ENCODE measurements at places on chromosomes 7 and 10.

- DNase-seq = no peak
These were observed 41.8 kb upstream of the SEMA3A start for GRCh38 chr7:84236398-84236797.

GRCh38 chr7:128113839-128114238 is 82.6 kb upstream of the LRRC4 start:
- no peak for DNase-seq

DNA sequence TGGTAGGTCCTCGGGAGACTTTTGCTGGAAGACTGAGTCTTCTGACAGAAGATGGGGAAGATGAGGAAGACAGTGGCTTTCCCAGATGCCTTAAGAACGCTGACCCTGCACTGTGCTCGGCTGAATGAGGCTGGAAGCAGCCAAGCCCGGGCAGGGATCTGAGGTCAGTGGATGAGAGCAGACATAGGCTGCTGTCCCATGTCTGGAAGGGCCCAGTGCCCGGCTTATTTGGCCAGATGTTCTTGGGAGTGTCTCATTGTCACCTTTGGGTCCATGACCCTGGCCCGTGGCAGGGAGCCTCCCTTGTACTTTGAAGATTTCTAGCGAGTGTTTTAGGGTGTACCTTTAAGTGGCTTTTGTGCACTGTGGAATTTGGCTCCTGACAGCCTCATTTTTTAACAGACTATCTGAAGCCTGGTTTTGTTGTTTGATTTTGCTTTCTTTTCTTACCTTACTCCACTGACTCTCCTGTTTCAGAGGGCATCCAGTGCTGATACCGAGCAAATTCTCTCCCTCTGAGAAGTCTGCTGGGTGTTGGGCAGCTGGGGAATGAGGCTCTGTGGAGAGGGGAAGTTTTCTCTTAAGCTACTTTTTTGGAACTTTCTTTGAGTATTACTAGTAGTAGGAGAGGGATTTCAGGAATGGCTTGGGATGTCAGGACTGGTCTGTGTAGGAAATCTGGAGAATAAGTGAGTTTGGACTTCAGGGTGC is 61.4 kb downstream of the CREB5 start:
- DNase-seq = no peak

- DNase-seq = no peak
These were observed 1.3 kb downstream of the COL1A2 start for GRCh38 chr7:94396037-94396431.

- DNase-seq = no peak
These were observed 108.7 kb downstream of the LRRN3 start for GRCh38 chr7:111199643-111200042.

GRCh38 chr10:35913628-35914027 is 271.5 kb upstream of the FZD8 start:
- no peak for DNase-seq

GRCh38 chr10:71729161-71729636 is 9.6 kb upstream of the C10orf105 start:
- no peak for DNase-seq

- DNase-seq = no peak
These were observed 154.8 kb upstream of the PRSS58 start for GRCh38 chr7:142412551-142413193.

- no peak for DNase-seq
These were observed 47.3 kb downstream of the NKX6-2 start for GRCh38 chr10:132738454-132739224.

GRCh38 chr7:139106959-139107358 is 2.6 kb downstream of the ZC3HAV1 start:
- no peak for DNase-seq

DNA sequence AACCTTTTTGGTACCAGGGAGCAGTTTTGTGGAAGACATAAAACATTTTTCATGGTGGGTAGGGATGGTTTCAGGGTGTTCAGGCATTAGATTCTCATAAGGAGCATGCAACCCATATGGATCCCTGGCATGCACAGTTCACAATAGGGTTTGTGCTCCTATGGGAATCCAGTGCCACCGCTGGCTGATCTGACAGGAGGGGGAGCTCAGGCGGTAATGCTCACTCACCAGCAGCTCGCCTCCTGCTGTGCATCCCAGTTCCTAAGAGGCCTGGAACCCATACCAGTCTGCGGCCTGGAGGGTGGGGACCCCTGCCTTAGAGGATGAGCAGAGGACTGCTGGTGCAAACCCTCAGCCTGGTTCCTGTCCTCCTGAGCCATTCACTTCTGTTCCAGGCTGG is 561.7 kb downstream of the SDK1 start:
- DNase-seq = no peak

DNA sequence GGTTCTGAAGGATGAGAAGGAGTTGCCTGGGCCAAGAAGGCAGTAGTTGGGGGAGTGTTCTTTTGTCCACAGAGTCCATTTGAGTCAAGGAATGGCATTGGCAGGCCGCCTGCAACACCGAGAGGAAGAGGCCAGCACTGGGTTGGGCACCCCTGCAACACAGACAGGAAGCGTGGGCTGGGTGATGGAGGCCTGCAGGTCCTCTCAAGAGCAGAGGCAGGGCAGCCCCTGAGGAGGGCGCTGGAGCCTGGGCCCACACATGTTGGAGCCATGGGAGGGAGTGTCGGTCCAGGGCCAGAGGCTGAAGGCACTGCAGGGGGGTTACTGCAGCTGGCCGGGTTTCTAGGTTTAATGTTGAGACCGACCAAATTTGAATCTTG is 137.3 kb downstream of the PTPN20 start:
- no peak for DNase-seq

DNA sequence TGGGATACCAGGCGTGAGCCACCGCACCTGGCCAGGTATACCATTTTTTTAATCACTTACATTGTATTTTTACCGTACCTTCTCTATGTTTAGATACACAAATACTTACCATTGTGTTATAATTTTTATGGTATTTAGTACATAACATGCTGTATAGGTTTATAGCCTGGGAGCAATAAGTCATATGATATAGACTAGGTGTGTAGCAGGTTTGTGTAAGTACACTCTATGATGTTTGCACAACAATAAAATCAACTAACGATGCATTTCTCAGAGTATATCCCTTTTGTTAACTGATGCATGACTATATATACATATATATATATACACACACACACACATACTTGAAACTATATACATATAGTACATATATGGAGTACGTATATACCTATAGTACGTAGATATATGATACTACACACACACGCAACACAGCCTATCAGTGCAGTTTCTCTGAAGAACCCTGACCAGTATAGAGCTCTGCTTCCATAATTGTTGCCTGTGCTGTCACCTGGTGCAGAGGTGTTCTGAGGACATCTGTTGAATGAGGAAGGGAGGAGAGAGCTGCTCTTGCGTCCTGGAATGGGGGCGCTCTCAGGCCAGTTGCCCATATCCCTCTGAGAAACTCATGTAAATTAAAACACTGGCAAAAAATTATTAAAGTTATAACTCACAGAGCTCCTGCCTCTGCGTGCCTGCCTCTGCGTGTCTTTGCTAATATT is 315.3 kb downstream of the FGFR2 start:
- no peak for DNase-seq

DNA sequence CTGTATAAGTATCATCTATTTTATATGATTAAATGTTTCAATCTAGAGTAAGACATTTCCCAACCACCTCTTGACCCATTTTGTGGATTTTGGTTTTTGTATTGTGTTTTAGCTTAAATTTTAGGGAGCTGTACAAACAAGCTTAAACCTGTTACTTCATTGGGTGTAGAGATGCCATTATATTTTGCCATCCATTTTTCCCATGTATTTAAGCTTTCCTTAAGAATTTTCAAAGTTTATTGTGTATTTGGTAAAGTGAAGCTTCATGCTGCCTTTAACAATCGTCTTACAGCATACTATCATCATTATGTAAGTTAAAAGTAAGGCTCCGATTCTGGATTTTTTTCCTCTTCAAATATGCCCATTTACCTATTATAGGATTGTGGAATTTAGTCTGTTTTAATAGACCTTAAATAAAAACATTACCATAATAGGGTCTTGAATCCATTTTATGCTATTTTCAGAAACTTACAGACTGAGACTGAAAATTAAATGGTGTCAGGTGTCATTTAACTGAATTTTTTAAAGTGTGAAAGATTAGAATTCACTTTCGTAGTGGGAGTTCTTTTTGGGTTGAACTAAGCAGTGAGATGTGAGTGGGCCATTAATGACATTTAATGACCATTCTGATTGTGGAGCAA is 2.2 kb downstream of the KMT2E start:
- no peak for DNase-seq

DNA sequence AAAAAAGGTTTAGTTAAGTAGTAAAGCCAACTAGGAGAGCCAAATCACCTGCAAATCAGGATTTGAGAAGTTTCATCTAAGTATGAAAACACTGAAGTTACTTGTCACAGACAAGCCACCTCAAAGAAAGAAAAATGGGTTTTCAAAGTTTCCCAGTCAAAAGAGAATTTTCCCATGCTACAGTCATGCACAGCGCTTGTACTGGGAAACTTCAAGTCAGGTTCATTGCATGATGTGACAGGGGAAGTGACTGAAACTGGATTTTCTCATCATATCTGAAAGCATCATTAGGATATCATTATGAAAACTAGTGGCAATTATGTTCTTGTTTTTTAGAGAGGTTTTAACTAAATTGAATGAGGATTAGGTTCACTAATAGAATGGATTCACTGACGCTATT is 167.0 kb downstream of the SGMS1 start:
- no peak for DNase-seq

- no peak for DNase-seq
These were observed 31.9 kb downstream of the DPCD start for GRCh38 chr10:101619983-101620382.

DNA sequence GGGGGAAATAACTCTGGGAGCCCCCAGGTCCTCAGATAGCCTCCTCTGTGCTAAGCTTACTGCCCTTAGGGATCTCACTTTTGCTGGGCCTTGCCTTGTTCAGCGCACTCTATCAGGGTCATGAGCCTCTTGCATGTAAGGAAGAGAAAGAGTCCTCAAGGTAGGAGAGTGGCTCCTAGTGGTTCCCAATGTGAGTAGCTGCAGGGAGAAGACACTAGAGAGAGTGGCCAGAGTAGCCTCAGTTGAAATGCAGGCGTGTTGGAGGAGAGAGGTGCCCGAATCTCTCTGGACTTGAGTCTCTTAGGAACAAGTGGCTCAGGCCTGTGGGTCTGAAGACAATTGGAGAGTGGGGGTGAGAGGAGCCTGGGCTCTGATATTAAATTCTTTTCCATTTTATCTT is 94.3 kb upstream of the SORCS3 start:
- DNase-seq = peak; percentile 90

GRCh38 chr10:48449501-48450232 is 143.2 kb downstream of the MAPK8 start:
- DNase-seq = peak; percentile 85

GRCh38 chr7:158310924-158311666 is 276.5 kb downstream of the PTPRN2 start:
- DNase-seq = peak; percentile 70

DNA sequence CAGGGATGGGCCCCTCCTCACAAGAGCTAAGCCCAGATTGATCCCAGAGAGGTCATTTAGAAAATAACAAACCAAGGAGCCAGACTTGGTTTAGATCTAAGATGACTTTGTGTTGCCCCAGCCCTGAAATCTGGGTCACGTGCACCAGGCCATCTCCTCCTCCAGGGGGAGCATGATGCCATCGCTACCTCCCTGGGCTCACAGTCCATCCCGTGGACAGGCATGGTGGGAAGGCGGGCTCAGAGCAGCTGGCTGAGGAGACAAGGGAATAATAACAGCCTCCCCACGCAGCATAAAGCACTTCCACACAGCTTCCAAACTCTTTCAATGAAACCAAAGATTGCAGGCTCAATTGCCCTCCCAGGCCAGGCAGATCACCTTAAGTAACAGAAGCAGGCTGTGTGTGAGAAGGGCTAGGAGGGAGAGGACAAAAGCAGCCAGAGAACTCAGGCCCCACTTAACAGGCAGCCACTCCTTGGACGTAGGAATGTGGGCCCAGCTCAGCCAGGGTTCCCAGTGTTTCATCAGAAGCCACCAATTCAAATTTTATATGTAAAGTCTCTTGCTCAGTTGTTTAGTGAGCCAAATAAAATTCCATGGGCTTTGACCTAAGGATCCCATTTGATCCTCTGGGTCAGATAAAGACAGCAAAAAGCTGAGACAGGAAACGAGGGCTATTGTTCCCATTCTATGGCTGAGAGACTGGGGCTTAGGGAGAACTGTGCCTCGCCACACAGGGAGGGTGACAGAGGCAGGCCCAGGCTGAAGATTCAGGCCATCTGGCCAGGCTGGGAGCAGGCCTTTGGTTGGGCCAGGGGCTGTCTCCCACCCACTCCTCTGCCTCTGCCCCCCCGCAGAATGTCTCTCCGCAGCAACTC is 100.2 kb downstream of the COL13A1 start:
- no peak for DNase-seq

- no peak for DNase-seq
These were observed 243.6 kb downstream of the PRPF18 start for GRCh38 chr10:13830385-13830784.

GRCh38 chr7:27128776-27129728 is 1.5 kb downstream of the HOXA4 start:
- DNase-seq = no peak

DNA sequence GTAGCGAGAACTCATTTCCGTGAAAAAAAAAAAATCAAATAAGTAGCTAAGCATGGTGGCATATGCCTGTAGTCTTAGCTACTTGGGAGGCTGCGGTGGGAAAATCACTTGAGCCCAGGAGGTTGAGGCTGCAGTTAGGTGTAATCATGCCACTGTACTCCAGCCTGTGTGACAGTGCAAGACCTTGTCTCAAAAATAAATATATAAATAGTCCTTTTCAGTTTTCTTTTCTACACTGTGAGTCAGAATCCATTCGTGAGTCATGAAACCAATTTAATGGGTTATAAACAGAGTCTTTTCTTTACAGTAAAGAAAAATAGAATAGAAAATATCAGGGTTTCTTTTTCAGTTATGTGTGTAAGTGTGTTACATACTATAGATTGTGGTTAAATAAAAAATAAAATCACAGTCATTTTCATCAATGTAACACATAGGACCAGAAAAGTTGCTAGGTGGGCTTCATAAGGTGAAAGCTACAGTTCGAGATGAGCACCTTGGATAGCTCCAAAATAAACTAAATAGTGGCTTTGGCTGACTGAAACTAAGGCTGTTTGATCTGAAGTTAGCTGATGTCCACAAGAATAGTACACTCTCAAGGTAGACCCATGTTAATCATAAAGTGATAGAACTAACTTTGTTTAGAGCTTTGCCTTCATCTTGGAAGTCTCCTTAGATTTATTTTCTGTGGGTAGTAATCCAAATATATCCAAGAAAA is 781.1 kb downstream of the GATA3 start:
- DNase-seq = no peak

GRCh38 chr10:12704488-12704887 is 297.0 kb downstream of the CCDC3 start:
- no peak for DNase-seq

GRCh38 chr7:133155146-133155545 is 73.3 kb upstream of the CHCHD3 start:
- DNase-seq = no peak

- peak; percentile 78 for DNase-seq
These were observed 1.1 kb downstream of the ZNF777 start for GRCh38 chr7:149459540-149460452.

DNA sequence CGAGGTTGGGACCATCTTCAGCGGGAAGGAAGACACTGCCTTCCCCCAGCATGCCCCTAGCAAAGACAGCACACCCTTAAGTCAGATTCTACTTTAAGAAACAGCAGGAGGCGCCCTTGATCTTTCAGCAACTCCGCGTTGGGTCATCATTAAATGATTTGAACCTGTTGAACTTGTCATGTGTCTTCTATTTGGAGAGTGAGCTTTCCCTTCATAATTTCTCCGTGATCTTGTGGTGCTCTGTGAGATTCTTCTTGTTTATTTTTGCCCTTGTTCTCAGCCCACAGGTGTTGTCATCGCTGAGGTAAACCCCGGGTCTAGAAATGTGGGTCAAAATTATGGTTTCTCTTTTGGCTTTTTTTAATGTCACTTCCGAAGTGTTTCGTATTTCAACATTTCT is 49.5 kb upstream of the PITRM1 start:
- DNase-seq = no peak

Data from esophagus muscularis mucosa (tissue), 4 donors.